Body of pancreas (tissue), 4 donors: ENCODE measurements at places on chromosomes 7 and 10. TPM values are rescaled to one million over a fixed set of nuclear protein-coding genes. Genes with fewer than 3 reads are reported as not detected.

DNA sequence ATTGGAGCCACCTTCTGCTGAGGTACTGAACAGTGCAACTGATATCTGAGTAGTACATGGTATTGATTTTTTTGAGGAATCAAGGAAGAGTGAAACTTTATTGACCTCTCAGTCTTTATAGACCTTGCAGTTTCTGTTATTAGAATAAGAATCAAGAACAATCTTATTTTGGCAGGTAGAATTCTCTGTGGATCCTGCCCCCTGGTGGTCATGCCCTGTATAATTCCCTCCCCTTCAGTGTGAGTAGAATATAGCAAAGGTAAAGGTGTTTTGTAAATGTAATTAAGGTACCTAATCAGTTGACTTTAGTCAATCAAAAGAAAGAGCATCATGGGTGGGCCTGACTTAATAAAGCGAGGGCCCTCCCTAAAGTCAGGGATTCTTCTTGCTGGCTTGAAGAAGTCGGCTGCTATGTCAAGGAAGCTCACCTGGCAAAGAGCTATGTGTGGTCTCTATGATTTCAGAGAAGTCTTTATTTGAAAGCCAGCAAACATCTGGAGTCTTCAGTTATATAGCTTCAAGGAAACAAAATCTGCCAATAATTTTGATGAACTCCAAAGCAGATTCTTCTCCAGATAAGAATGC, 142.8 kb downstream of the LSM5 start:
- peak; percentile 36 for DNase-seq

GRCh38 chr10:61902445-61903220, 1.1 kb downstream of the ARID5B start:
- DNase-seq, result peak; percentile 72

- DNase-seq, result no peak
Observed at GRCh38 chr7:34453150-34453549, 204.9 kb upstream of the NPSR1 start.

DNA sequence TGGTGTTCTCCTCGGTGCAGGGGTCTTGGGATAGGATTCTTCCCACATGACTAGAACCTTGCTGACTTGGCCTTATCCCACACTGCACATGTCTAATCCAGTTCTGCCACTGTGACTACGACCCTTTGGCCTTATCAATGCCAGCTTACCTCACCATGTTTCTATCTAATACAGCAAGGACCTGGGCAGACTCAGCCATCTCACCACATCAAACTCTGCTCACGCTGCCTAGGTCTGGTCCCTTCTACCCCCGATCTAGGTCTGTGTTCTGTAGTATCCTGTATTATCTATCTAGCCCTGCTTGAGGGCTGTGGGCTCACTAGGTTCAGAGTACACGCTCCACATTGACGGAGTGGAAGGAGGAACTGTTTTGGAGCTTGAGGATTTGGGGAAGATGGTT, 282.4 kb downstream of the HPSE2 start:
- no peak for DNase-seq

DNA sequence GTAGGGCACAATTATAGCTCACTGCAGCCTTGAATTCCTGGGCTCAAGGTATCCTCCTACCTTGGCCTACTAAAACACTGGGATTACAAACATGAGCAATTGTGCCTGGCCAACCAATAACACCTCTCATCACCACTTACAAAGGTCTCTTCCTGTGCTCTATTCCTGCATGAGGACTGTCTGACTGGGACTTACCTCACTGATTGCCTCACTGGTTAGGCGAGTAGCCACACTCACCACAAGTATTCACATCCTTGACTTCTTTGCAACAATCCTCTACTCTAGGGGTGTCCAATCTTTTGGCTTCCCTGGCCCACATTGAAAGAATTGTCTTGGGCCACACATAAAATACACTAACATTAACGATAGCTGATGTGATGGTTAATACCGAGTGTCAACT, 22.6 kb upstream of the PDIA4 start:
- DNase-seq, result no peak

The GTPBP10 gene
- total RNA-seq, result 20.8 TPM

DNA sequence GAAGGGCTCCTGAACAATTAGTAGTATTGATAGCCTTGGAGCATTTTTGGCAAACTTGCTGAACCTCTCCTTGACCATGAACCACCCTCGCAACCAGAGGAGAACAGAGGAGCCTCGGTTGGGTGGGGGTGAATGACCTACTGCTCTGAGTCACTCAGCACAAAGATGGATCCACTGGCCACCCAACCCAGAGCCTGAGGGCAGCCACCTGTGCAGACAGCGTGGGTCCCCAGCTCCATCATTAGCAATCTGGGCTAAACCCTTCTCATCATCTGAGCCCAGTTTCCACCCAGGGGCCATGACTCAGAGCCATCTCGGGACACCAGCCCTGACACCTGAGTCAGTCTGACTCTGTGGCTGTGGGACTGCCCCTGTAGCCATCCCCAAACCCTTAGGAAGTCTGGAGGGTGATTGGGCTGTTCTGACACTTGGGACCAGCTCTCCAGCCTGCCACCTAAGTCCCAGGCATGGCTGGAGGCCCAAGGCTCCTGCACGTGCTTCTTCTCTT, 171.8 kb upstream of the GPR26 start:
- no peak for DNase-seq

GRCh38 chr7:75739796-75740672, 1.3 kb upstream of the HIP1 start:
- DNase-seq, result no peak

The C10orf88 gene
- total RNA-seq, result 1.6 TPM

The SPDYE18 gene
- total RNA-seq, result not detected

- DNase-seq, result no peak
Observed at GRCh38 chr7:23276376-23276775, 22.8 kb upstream of the MALSU1 start.

The AEBP1 gene
- total RNA-seq, result 51.9 TPM

GRCh38 chr7:116328161-116328560, 117.8 kb downstream of the TES start:
- no peak for DNase-seq

The ARHGEF5 gene
- 19.1 TPM for total RNA-seq

- no peak for DNase-seq
Observed at GRCh38 chr10:10233229-10233628, 784.4 kb upstream of the CELF2 start.

The PGAM1 gene
- 66.7 TPM for total RNA-seq

The MET gene
- total RNA-seq, result 23.7 TPM

The FKBP6 gene
- total RNA-seq, result not detected

- DNase-seq, result no peak
Observed at GRCh38 chr7:76347710-76348109, 11.1 kb downstream of the YWHAG start.

DNA sequence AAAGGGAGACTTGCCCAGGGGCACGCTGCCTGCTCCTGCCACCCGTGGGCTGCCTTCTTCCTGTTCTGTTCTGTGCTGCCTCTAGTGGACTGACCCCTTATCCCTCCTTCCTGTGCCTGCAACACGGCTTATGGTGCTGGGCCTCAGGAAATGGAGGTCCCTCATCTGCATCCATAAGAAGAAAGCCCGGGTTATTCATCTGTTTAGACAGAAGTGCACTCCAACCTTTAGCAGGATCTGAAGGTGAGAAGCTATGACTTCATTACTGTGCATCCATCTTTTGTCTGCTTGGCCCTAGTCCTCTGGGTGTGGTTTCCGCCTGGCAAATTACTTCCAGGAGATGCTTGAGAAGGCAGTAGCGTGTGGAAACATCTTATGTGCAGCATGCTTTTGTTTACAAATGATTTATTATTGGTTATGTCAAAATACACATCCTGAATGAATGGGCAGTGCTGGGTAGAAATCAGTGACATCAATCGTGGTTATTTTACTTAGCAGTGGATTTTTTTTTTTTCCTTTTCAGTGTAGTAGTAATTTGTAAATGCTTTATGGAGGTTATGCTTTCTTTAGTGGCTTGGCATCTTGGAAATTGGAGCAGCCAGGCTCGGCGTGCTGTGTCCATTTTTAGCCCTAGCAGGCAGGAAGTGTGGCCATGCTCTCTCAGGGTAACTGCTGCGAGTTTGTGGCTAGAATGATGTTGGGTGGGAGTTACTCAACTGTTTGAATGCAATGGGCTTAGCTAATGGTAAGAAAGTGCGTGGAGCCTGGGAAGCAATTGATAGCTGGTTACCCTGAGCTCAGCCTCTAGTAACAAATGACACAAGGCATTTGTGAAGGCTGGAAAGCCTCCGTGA, 12.7 kb downstream of the PTPRE start:
- no peak for DNase-seq

The NUTM2E gene
- total RNA-seq, result not detected

- DNase-seq, result no peak
Observed at GRCh38 chr10:111835574-111835973, 348.0 kb downstream of the GPAM start.

DNA sequence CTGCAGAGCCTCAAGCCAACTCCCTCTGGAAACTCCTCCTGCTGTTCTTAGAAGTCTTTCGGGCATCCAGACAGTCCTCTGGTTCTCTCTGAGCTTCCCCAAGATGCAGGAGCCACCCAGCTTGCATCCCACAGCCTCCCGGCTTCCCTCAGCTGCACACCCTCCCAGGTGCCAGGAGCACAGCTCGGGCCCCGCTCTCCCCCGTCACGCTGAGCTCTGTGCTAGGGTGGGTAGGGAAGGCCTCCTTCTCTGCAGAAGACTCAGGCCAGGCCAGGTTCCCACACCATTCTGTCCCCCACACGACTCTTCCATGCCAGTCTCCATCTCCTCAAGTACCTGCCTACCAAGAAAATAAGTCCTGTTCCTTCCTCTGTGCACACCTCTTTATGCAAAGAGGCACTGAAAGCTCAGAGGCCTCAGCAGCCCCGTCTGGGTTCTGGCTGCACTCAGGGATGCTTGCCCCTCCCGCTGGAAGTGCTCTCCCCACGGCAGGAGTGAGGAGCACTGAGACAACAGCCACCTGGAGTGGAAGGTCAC, 537.1 kb downstream of the PTPRN2 start:
- no peak for DNase-seq

DNA sequence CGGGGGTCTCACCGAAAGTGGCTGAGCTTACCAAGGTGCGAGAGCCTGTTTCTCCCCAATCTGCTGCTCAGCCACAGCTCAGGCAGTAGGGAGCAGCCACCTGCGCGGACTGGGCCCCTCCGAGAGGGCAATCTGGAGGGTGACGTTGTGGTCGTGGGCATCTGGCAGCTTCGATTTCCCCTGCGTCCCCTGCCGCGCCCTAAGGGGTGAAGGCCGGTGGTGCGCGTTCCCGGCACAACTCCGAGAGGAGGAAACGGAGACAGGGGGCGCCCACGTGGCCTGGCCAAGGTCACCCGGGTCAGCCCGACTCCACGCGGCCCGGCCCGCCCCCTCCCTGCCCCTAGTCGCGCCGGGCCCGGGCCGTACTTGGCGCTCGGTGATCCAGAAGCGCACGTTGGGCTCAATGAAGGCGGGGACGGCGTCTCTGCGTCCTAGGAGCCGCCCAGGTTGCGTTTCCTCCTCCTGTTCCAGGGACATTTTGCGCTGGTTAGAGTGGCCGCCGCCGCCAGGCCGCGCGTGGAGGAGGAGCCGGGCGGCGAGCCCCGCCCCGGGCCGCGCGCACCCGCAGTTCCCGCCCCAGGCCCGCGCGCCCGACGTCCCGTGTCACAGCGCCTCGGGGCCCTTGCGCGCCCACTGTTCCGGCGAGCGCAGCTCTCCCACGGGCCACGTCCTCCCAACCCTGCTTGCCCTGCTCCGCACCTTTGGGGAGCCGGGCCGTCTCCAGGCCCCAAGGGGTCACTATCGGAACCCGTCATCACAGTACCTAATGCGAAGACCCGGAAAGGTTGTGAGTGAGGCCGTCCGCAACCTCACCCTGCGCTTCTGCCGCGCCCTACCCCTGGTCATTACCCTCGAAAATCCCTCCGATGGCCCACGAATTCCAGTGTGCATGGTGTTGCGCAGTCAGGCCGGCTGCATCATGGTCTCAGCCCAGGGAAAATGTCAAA, at the start of gene SFXN4:
Gene SFXN4 (minus strand): TSS at position 544 of the 947 bp plus-strand sequence. CDS start 67 bp downstream, at position 477.
- peak; percentile 80 for DNase-seq

DNA sequence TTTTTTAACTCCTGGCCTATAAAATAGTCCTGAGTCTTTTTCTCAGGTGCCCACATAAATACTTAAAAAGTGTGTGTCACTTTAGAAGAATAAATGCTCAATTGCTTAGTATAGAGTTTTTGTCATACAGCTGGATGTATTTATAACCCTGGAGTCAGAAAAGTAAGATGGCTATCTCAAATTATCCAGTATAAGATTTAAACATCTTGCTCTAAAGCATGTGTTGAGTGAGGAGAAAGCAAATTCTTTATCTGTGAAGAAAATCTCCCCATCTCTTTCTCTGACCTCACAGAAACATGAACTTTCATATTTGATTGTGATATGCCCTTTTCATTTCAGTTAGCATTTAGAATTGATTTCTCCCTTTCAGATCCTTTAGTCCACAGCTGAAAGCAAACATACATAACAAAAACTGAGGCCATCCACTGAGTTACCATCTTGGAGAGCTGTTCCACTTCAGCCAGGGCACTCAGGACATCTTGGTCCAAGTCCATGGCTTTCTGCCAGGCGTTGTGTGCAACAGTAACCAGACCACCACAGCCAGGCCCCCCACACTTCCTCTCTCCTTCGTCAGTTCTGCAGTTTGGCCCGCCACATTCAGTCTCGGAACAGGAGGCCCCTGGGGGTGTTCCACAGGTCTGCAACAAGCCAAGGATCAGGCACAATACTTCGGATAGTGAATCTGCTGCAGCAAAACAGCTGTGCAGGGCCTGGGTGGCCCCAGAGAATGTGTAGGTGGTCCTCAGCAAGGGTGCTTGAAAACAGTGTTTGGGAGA, 40.9 kb downstream of the DLD start:
- peak; percentile 24 for DNase-seq

- no peak for DNase-seq
Observed at GRCh38 chr10:79943871-79944270, 5.0 kb downstream of the SFTPD start.

GRCh38 chr7:134947831-134948230, 38.5 kb upstream of the AGBL3 start:
- DNase-seq, result no peak

The MBL2 gene
- total RNA-seq, result not detected

GRCh38 chr7:158815083-158815799, 14.1 kb downstream of the ESYT2 start:
- no peak for DNase-seq

The KIF11 gene
- total RNA-seq, result 0.26 TPM

- no peak for DNase-seq
Observed at GRCh38 chr10:70573599-70574506, 28.7 kb downstream of the PRF1 start.

DNA sequence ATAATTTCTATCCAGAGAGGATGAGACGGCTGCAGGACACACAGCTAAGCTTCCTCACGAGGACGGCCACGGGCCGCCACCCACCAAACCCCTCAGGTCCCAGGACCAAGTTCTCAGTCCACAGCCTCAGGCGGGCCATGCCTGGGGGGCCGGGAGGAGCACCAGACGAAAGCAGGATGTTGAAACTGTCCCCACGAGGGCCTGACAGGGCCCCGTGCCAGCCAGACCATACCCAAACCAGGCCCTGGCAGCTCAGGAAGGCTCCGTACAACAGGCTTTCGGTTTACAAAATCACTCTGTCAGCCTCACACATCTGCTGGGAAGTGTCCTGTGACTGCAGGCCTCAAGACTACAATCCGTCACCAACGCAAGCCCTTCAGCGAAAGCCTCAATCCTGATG, 14.5 kb downstream of the TUBGCP2 start:
- no peak for DNase-seq

DNA sequence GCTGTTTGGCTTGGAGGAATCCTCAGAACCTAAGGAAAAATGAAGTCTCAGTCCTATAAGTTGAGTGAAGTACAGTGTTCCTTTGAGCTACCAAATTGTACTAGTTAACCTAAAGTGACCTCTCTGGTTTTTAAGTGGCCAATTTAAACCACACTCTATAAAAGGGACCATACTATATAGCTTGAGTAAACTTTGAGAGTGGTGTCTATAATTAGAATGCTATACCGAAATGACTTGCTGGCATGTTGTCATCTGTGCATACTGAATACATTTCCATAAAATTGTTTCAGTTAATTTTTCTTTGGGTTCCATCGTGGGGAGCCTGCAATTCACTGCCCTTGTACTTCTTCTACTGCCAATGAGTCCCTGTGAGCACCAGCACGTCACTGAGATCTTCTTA, 151.1 kb downstream of the DKK1 start:
- DNase-seq, result no peak
